ENCODE measurements at places on chromosomes 2 and 18. TPM values are rescaled to one million over a fixed set of nuclear protein-coding genes. Genes with fewer than 3 reads are reported as not detected.

- peak; percentile 72 for DNase-seq
Observed at GRCh38 chr2:118013221-118013723, 598 bp downstream of the CCDC93 start.

GRCh38 chr2:181066333-181066732 lies 85.9 kb downstream of the UBE2E3 start:
- DNase-seq: no peak

DNA sequence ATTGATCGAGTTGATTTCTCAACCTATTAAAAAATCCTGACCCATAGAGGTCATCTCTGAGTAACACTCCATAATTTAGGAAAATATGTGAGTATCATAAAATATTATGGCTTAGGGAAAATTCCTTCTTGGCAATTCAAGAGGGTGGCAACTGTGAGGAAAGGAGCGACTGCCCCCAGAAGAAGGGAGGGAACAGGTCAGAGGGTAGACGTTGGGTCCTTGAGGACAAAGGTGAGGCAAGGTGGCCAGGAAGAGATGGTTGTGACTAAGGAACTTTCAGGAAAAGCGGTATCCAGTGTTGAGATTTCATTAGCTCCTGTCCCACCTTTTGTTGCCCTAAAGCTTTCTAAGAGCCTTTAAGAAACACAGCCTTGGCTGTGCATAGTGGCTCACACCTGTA lies 10.5 kb upstream of the AGAP1 start:
- no peak for DNase-seq

GRCh38 chr2:16055848-16056580 lies 115.7 kb downstream of the MYCN start:
- DNase-seq: no peak

DNA sequence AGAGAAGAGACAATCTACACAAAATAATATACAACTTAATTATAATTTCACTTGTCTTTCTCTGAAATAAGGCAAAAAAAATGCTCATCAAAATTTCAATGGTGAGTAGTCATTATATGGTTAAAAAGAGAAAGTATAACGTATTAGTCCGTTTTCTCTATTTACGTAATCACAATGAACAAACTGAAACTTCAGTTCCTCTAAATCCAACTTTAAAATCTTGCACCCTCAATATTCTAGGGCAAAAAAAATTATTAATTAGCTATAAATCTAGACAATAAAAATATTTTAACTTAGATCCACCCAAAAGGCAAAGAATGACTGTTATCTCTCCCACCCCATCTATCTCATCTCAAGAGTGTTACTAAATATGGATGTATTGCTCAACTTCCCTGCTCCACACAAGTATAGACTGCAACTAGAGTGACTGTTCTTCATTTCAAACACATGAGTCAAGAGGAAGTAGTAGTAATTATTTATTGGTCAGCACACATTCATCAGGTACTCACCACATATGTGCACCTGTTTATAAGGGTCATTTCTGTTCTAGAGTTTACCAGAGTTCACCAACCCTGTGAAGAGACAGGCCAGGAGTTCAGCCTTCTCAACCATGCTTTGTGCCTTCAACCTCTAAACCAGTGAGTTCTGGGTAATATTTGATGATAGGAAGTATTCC lies 36.4 kb downstream of the STK39 start:
- no peak for DNase-seq

DNA sequence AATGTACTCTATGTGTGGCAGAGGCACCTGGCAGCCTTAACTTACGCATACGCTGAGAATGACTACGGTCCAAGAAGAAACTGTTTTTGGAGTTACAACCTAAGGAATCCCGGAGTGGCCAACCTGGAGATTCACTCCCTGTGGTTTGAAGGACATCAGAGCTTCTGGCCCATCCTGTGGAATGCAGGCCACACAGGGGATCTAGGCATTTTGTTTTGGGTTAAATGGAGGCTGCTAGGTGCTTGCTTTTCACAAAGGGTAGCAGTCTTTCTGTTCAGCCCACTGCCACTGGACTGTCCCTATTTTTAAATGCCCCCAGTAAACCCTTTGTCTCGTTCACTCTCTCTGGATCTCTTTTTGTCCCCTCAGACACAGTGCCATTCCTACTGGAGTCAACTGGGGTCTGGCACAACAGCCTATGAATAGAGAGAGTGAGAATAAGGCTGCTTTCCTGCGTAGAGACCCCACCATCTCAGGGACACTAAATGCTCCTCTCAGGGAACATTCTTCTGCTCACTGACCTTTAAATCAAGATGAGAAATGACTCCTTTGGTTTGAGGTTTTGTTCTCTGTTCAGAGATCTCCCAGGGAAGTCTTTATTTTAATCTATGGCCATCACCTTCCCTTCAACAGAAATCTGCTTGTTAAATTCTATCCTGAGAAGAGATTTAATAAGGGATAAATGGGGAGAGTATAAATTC lies 124.9 kb downstream of the B3GNT2 start:
- no peak for DNase-seq

- DNase-seq: no peak
Observed at GRCh38 chr2:207395535-207396251, 134.1 kb upstream of the CREB1 start.

DNA sequence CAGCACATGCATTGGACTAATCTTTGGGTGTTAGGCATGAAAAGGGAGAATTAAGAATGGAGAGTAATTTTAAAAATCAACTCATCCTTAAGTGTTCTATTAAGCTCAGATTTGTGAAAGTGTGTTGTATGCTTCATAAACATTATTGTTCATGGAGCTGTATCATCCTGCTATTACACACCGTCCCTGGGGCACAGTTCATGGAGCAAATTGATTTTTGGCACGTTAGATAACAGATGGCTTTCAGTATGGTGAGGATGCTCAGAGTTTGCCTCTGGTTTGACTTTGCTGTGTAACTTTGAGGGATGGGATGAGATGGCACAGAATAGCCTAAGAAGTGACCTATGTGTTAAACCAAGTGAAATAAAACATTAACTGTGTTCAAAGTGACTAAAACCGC lies 97.1 kb downstream of the MGAT5 start:
- DNase-seq: no peak

DNA sequence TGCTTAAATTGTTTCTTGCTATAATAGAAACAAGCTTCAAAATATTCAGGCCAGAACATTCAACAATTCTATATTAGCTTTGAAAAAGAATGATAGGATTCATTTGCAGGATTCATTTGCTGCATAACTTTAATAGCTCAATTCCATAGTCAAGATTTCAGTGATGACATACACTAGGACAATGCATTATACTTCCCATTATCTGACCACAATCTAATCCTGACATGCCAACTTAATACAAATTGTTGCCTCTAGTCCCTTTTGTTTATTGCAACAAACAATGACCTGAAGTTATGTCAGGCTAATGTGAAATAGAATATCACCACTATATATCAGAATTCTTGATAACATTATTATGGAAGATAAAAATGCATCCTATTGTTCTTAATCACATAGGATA lies 169.4 kb downstream of the DNAH7 start:
- DNase-seq: no peak

- DNase-seq: peak; percentile 72
Observed at GRCh38 chr18:74234326-74235171, 57.2 kb downstream of the CYB5A start.

DNA sequence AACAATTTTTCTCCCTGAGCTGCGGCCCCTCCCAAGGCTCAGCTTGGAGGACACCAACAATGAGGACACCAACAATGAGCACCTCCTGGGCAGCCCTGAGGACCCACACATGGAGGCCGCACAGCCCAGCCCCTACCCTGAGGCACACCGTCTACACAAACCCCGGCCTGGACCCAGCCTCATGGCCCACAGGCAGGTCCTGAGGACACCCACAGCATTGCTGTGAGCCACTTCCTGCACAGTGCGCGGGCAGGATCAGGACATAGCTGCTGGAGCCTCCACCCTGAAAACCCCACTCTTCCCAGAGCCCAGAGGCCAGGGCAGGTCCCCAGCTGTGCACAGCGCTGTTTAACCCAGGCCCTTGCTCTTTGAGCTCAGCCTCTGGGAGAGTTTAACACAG lies 194.3 kb downstream of the RTP5 start:
- DNase-seq: no peak

GRCh38 chr18:5214583-5215351 lies 17.7 kb upstream of the AKAIN1 start:
- no peak for DNase-seq

DNA sequence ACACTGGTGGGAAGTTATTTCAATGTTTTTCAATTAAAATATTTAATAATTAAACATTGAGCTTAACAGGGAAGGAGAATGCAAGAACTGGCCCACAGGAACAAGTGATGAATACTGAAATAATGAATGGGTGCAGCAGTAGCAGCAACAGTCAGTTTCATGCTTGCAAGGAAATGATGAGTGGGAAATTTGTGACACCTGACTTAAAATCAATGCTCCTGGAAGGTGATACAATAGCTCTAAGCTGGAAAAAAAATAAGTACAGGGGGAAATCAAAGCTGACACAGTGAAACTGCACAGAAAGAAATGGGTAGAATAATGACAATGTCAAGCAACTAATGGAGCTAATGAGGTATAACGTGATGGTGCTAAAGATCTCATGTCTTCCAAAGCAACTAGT lies 184.5 kb downstream of the IKZF2 start:
- no peak for DNase-seq

DNA sequence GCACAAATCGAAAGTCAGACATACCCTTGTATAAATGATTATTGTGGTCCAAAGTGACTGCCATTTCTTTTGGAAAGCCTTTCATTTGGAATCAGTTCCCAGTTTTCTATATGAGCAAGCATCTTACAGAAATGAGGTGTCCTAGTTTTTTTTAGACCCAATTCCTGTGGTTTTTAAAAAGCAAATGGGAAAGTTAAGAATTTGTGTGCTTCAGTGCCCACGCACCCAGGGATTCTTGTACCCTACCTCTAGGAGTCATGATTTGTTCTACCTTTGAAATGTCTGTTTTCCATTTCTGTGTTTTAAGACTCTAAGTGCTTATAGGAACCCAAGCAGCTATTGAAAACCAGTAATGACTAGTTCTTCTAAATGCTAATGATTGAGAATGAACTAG lies 218.1 kb downstream of the CAMKMT start:
- DNase-seq: no peak

DNA sequence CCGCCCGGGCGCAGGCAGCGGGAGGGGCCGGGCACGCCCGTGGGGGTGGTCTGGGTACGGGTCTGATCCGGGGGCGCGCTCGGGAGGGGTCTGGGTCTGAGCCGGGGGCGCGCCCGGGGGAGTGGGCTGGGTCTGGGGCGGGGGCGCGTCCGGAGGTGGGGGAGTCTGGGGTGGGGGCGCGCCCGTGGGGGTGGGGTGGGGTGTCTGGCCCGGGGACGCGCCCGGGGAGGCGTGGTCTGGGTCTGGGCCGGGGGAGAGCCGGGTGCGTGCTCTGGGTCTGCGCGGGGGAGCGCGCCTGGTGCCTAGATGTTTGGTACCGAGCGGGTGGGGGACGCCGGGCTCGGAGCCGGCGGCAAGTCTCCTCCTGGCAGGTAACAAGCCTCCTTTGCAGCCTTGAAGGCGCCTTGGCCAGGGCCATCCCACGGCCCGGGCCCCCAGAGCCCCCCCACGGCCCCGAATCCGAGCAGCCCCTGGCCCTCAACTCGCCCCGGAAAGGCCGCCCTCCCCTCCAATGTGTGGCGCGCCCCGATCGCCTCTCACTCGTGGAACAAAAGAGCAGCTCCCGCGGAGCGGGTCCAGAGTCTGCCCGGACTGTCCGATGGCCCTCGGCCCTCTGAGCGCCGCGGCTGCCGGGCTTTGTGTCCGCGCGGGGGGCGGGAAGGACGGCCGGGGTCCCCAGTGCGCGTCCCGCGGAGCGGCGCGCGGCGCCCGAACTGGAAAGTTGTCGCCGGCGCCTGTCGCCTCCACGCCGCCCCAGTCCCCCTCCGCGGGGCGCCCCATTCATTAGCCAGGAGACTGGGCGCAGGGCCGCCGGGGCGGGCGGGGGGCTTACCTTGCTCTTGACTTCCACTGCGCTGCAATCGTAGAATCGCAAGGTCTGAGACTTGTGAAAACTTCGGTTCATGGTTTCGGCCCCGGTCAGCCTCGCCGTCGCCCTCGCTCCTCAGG lies 595 bp downstream of the PARD6G start:
- DNase-seq: no peak

DNA sequence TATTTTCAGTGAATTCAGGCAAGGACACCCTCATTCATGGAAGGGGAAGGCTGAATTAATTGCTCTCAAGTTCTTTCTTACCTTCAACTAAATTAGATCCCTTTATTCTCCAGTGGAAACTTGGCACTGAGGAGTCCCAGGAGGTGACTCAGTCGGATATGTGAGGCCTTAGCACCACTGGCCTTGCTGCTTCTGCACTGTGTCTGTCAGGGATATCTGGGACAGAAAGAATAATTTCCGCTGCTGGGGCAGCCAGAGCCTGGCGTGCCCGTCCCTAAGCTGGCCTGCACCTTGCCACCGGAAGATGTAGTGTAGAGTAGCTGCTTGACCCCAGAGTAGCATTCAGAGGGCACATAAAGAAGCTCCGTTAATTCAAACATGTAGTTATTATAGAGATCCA lies 53.4 kb downstream of the LIMS1 start:
- no peak for DNase-seq

DNA sequence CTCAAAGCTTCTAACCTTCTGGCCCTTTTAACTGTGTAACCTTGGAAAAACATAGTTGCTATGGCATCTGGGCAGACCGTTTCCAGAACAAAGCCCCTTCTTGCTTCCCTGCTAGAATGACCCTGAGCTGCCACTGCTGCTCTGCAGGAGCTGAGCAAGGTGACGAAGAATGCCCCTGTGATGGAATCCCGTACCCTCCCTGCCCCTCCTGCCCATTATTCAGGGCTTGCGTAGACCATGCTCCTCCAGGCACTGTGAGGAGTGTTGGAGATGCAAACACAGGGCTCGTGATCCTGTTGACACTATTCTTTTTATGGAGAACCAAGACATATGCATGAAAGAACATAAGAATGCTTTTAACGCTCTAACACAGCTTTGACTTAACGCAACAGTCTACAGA lies 191.1 kb downstream of the CDH2 start:
- DNase-seq: no peak

DNA sequence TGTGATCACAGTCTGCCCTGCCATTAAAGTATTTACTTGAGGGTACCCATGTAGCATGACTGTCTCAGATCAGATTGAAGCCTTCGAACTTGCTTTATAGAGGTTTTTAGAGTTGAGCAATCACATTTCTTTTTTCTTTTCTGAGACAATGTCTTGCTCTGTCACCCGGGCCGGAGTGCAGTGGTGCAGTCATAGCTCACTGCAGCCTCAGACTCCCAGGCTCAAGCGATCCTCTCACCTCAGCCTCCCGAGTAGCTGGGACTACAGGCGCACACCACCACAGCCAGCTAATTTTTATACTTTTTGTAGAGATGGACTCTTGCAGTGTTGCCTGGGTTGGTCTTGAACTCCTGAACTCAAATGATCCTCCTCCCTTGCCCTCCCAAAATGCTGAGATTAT lies 153.4 kb downstream of the AGAP1 start:
- no peak for DNase-seq

GRCh38 chr18:51516478-51517038 lies 319.1 kb upstream of the MEX3C start:
- no peak for DNase-seq

GRCh38 chr2:185274718-185275484 lies 463.7 kb upstream of the FSIP2 start:
- DNase-seq: no peak

GRCh38 chr2:143674051-143674450 lies 544.8 kb downstream of the ARHGAP15 start:
- no peak for DNase-seq

Gene RESP18
- not detected for total RNA-seq

Gene SAG
- 1.8 TPM for total RNA-seq

Gene HRH4
- 0.11 TPM for total RNA-seq

Gene AKAIN1
- total RNA-seq: not detected

Gene MEP1B
- 1.8 TPM for total RNA-seq

Gene ASB3
- total RNA-seq: 9.9 TPM

Gene HSPE1
- 297 TPM for total RNA-seq

Gene HOXD3
- 3.2 TPM for total RNA-seq

Gene CROCC2
- total RNA-seq: not detected

Gene KCNG3
- 2.5 TPM for total RNA-seq

Measured in colonic mucosa (tissue), 4 donors.